ENCODE measurements at places on chromosomes 5 and 9. TPM values are rescaled to one million over a fixed set of nuclear protein-coding genes. Genes with fewer than 3 reads are reported as not detected.

The PHF24 gene
- 0.37 TPM for total RNA-seq

The GPR150 gene
- not detected for total RNA-seq

DNA sequence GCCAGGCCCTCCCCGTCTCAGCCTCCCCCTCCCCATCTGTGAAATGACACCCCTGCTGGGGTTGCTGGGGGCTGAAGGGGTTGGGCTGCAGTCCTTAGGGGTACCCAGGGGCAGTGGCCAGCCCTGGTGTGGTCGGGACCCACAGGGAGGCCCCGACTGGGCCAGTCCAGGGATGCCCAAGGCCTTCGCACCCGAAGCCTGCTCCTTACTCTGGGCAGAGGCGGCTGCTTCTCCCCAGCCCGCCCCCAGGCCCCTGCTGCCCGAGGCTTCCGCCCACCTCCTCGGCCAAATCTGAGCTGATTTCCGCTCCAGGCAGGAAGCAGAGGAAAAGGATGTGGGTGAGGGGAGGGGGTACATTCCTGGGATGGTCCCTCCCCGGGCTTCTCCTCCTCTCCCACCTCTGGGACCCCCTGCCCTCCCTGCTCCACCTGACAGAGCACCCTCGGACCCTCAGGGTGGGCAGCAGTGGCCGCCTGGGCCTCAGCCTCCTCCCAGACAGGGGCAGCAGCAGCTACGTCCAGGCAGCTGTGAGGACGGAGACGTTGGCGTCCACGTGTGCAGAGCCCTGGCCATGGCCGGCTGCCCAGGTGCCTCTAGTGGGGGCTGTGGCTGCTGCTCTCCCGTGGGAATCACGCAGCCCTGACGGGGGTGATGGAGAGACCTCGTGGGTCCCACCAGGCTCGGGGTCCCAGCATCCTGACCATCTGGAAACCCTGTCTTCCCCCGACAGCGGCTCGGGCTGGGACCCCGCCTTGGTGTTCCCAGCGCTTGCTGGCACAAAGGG, 4.2 kb upstream of the NRARP start:
- peak; percentile 72 for DNase-seq

DNA sequence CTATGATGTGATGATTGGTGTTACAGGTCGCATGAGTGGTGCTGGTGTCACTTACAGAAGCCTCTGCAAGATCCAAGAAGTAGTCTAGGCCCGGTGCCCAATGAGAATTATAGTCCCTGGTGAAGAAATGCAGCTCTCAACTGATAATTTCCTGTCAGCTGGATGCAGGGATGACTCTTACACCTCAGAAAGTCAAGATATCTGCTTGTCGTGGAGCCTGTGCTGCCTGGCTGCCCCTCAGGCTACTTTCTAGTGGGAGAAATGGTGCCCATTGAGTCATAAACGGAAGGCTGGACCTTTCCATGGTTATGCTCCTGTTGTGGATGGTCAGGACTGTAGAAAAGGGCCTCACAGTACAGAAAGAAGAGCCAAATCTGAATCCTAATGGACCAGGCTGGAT, 46.8 kb upstream of the NXNL2 start:
- DNase-seq, result no peak

DNA sequence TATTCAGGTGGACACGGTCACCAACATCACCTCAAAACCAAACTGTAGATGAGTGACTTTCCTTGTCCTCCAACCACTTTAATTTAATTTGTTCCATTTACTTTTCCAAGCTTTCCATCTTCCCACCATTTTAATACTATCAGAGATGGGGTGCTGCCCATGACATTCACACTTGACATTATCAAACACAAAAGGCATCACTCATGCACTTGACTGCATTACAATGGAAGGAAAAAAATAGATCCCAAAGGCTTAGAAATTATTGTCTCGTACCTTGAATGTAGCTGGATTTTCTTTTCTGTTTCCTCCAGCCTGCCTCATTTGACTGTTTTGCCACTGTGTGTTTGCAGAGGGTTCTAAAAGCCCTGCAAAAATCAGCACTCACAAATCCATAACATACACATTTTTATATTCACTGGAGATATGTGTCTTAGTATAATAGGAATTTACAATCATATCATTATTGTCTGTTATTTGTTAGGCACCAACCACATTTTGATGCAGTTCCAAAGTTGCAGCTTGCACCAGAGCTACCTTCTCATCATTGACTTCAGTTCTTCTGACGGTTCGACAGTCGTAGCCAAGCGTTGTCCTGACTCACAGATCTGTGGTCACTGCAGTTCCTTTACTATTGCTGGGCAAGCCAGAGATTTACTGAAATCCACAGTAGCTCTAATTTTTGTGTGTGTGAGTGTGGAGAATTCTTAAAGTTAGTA, 712.3 kb upstream of the WWC1 start:
- DNase-seq, result no peak

DNA sequence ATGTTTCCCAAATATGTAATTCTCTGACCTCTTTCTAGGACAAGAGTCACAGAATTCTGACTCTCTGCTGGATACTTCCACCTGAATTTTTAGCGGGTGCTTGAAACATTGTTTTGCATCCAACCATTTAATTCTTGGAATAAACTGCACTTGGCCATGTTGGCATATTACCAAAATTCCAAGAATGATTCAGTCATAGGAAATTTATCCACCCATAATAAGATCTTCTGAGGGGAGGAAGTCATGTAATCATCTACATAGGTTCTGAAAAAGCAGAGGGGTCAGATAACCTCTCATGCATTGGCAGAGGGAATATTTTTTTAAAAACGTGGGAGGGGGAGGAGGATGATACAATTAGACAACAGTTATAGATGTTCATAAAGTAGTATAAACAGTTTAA, 156.9 kb downstream of the PAM start:
- DNase-seq, result no peak

DNA sequence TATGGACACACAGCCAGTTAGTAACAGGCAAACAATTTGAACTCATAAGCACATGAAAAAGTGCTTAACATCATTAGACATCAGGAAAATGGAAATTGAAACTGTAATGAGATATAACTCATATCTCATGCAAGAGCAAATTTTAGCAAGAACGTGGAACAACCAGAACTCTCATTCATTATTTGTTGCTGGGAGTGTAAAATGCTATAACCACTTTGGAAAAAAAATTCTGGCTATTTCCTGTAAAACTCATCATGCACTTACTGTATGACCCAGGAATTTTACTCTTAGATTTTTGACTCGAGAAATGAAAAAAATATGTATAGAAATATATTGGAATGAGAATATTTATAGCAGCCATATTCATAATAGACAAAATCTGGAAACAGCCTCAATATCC, 205.7 kb upstream of the PUM3 start:
- no peak for DNase-seq

DNA sequence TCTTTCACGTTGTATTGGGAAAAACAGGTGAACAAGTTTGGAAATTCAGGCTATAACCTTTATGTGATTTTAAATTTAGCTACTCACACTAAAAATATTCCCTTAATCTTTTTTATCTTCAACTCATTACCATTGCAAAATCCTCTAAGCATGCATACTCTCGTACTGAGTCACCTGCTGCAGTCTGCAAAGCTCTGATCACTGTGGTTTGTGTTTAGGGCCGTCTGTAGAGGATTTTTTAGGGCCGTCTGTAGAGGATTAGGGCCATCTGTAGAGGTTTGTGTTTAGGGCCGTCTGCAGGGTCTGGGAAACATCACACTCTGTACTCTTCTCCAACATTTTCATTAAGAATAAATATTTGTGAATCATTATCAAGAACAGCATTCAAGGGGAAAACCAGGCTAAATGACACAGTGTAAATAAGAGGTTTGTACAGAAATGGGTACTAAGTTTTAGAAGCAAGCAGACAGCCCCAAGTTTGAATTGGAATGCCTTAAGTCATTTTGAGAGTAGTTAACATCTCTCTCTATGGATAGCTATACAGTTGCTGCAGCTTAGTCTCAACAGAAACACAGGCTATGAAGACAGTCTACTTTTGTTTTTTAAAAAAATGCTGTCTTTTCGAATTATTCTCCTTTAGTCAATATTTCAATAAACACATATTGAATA, 155.0 kb upstream of the TSLP start:
- DNase-seq, result no peak

DNA sequence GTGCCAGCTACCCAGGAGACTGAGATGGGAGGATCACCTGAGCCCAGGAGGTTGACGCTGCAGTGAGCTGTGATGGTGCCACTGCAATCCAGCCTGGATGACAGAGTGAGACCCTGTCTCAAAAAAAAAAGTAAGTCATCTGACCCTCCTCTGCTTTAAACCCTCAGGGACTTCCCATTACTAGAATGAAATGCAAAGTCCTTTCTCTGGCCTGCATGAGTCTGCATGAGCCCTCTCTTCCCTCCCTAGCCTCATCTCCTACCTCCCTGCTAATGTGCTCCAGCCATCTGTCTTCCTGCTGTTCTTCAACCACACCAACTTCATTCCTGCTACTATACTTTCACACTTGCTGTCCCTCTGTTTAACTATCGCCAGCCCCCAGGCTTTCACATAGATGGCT, 15.3 kb downstream of the IL5 start:
- DNase-seq, result no peak

DNA sequence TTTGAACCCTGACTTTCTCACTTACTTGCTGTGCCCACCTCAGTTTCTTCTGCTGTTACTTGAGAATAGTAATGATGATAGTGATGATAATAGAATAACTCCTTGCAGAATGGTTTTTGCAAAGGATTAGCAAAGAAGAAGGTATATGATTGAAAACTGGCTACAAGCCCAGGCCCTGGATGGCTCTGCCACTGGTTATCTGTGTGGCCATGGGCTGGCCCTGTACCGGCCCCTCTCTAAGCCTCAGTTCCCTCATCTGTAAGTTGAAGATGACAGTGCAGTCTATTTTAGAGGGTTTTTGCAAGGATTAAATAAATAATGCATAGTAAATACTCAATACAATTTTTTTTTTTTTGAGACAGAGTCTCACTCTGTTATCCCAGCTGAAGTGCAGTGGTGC, 6.2 kb downstream of the TTLL11 start:
- no peak for DNase-seq

DNA sequence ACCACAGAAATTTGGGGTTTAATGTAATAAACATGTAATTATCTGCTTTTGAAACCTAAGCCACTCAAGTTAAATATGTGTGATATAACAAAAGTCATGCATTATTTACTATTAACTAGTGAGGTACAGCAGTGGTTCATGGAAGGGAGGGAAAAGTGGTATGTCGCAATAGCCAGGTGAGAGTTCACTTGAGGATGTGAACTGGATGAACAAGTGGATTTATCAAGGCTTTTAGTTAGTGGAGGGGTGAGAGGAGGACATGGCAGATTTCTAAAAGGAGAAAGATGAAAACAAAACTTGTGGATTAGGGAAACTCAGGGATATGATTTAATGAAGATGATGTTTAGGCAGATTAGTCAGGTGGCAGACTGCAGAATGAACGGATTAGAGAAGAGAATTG, 141.3 kb upstream of the NFIB start:
- no peak for DNase-seq

DNA sequence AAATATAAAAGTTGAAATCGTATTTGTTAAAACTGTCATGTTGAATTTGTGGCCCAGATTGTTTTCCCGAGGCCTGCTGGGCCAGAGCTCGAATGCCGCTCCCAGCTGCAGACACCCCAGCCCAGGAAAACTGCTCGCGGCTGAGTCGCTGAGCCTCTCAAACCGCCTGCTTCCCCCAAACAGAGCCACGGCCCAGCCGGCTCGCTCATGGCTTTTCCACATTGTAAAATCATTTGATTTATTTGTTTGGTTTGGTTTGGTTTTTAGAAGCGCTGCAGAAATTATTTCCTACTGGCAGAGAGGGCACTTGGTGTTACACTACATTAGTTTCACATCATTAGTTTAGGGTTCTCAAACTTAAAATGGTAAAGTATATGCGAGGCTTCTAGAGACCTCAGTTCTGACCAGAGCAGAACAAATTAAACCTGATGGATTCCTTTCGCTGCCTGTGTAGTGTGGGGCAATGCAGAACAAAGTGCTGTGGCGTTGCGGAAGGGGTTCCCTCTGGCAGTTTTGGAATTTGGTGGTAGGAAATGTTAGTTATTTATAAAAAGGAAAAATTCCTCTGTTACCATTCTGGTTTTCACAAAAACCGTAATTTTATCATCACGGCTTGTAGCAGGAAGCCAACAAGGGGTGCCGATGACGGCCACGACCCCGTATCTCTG, 156.5 kb upstream of the PITX1 start:
- DNase-seq, result peak; percentile 54

DNA sequence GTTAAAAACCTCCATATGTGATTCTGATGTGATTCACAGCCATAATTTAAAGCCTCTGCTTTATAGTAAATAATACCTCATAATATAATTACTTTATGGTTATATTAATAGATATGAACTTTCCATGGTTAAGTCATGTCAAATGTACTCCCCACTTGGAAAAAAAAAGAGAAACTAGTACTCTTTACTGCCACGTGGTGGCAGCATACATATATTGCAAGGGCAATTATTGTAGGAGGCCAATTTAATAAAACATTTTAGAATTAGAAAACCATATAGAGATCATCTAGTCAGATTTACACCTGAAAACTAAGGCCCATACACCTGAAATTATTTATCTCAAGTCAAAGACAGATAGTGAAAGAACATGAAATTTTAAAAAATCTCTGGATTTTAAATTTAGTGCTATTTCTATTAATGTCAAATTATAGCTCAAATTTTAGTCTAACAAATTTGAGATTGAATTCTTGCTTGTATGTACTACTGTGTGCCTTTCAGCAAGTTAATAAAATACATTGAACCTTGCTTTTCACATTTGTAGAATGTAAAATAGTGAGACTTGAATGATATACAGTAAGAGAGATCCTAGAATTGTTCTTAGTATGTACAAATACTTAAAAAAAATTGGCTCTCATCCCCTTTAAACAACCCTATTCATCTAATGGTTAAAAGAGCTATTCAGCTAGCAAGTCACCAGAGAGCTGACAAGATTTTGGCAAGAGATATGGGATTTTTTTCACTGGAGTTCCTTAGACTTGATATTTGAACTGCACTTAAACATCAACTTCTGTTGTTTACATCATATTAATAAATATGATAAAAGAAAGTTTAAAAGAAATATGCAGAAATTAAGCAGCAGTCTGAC, 603.8 kb downstream of the TLE4 start:
- DNase-seq, result no peak

GRCh38 chr5:107990881-107991810, 320.4 kb upstream of the EFNA5 start:
- peak; percentile 10 for DNase-seq

DNA sequence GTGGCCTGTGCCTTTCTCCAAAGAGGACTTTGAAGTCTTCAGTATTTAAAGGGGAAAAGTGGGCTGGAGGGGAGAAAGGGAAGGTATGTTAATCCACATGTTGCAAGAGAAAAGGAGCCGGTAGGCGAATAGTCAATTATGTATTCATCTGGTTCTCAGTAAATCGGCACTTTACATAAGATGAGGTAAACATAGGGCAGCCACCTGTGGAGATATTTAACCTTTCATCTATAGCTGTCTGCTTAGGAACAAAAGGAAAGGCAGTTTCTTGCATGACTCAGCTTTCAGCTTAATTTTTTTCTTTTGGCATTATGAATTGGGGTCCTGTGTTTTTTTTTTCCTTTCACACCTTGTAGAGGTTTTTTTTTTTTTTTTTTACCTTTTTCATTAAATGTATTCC, 42.2 kb downstream of the FGD3 start:
- no peak for DNase-seq
